ENCODE measurements at places on chromosomes 2 and 18.

GRCh38 chr2:10878268-10878915 is 33.3 kb upstream of the KCNF1 start:
- no peak for DNase-seq

DNA sequence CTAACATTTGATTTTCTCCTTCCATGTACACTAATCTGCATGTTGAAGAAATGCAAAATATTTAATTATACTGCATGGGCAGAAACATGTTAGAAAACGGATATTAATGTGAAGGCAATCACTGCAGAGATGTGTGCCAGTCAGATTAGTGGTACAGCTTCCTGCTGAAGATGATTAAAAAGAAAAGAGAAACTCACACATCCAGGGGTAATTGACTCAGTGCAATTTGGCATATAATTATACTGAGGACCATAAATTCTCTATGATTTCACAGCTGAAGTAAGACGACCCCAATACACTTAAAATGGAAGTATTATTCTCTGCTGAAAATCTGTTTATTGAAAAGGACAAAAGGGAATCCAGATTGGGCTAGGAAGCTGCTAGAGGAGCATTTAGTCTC is 243.4 kb downstream of the TGIF1 start:
- no peak for DNase-seq

GRCh38 chr2:154623819-154624218 is 74.7 kb upstream of the KCNJ3 start:
- DNase-seq, result peak; percentile 37

DNA sequence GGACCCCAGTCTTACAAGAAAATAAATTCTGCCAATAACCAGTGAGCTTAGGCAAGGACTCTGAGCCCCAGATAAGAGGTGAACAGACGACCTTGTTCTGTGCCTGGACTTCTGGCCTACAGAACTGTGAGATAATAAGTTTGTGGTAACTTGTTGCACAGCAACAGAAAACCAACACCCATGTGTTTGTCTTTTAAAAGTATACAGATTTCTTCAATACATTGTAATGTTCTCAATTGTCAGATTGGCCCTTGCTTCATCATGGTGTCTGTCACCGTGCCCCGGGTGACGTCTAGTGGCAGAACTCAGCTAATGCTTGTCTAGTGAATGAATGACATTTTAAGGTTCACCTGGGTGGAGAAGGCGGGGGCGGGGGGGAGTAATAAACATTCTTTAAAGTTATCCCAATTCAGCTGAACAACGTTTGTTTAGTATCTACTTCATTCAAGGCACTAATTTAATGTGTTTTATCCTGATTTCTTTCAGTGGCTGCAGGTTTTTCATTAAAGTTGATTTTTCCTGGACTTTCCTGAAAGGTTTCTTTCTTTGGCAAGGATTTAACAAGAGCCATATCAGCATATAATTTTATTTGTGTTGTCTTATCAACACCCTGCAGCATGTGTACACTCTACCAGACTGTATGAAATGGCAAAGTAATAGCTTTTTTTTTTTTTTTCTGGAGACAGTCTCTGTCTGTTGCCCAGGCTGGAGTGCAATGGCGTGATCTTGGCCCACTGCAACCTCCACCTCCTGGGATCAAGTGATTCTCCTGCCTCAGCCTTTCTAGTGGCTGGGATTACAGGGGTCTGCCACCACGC is 123.8 kb upstream of the DLX2 start:
- DNase-seq, result no peak
